ENCODE measurements at places on chromosomes 5 and 9. TPM values are rescaled to one million over a fixed set of nuclear protein-coding genes. Genes with fewer than 3 reads are reported as not detected.
A peak's percentile ranks its signal among the peaks of the same experiment; 100 is the strongest.

MSANTD3 gene
- 6.5 TPM for polyA plus RNA-seq

DNA sequence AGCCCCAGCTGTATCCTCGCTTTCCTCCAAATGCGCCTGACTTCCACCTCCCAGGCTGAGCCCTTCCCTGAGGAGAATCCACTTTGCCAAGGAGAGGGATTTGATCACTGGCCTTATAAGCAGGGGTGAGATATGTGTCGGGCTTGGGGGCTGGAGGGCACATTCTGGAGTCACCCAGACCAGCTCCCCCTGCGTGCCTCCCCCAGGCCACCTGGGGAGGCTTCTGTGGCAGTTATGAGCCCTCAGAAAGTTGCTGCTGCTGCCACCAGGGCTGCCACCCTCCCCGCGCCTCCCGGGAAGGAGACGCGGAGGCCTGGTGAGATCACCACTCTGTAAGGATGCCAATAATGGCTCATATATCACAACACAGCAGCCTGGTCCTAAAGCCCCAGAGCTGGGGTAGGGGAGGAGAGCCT is 211.5 kb downstream of the PAPPA start:
- H3K27me3 ChIP-seq = no peaks in the 10 kb centered on the region
- peaks cover 4% of the 10 kb centered on the region for H3K4me1 ChIP-seq
- DNase-seq = no peak
- H3K4me3 ChIP-seq = no peak overlapping the region

EDIL3 gene
- 24.6 TPM for polyA plus RNA-seq

PCDHB3 gene
- 0.31 TPM for polyA plus RNA-seq

NMUR2 gene
- 0.40 TPM for polyA plus RNA-seq

SEMA4D gene
- polyA plus RNA-seq = 4.6 TPM

- DNase-seq = no peak
- no peaks in the 10 kb centered on the region for H3K36me3 ChIP-seq
- H3K27me3 ChIP-seq = peaks cover 6% of the 10 kb centered on the region
- no peak overlapping the region for H3K27ac ChIP-seq
- H3K4me3 ChIP-seq = no peak overlapping the region
These were observed 274.8 kb upstream of the PANK3 start for GRCh38 chr5:168853972-168854371.

GRCh38 chr5:56140073-56140472 is 93.1 kb downstream of the ANKRD55 start:
- no peaks in the 10 kb centered on the region for H3K36me3 ChIP-seq
- no peaks in the 10 kb centered on the region for H3K4me1 ChIP-seq
- H3K27me3 ChIP-seq = no peaks in the 10 kb centered on the region

GRCh38 chr5:43117092-43117491 is 3.6 kb upstream of the ZNF131 start:
- no peaks in the 10 kb centered on the region for H3K27me3 ChIP-seq
- no peak for DNase-seq
- no peaks in the 10 kb centered on the region for H3K36me3 ChIP-seq

DNA sequence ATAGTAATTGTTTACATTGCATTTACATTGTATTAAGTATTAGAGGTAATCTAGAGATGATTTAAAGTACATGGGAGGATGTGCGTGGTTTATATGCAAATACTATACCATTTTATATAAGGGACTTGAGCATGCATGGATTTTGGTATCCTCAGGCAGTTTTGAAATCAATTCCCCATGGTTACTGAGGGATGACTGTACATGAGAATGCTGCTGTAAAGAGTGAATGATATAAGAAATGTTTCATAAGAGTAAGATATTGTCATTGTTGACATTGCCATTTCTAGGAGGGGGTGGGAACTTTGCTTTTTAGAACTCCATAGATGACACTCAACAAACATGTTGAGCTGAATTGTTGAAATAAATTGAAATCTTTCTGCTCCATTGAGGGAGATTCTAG is 185.0 kb downstream of the SEMA6A start:
- no peak overlapping the region for H3K27ac ChIP-seq
- no peak overlapping the region for H3K4me3 ChIP-seq
- DNase-seq = no peak
- no peaks in the 10 kb centered on the region for H3K27me3 ChIP-seq
- H3K36me3 ChIP-seq = no peaks in the 10 kb centered on the region
- H3K4me1 ChIP-seq = no peaks in the 10 kb centered on the region

ISOC1 gene
- 58.8 TPM for polyA plus RNA-seq

- peak; percentile 95 for DNase-seq
- no peaks in the 10 kb centered on the region for H3K36me3 ChIP-seq
- peaks cover 1% of the 10 kb centered on the region for H3K27me3 ChIP-seq
- H3K4me1 ChIP-seq = peaks cover 6% of the 10 kb centered on the region
These were observed 9.3 kb upstream of the GRIN1 start for GRCh38 chr9:137129456-137130175.

- H3K27me3 ChIP-seq = no peaks in the 10 kb centered on the region
These were observed 56.4 kb downstream of the NIPSNAP3B start for GRCh38 chr9:104820336-104820735.
